ENCODE measurements at places on chromosomes 7 and 10.

DNA sequence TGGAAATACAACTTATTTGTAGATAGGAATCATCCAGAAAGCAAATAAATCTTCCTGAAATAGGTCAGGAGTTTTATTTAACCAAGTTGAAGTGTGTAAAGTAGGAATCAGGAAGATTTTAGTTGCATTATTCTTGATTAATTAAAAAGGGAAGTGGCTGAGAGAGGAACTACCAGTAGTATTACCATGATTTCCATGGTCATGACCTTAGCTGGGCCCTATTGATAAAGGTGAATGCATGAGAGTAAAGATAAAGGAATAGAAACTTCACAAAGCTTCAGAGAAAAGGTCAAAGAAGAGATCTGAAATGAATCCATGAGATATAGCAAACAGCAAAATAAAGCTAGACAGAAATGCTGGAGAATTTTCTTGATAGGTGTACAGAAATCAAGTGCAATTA is 46.2 kb upstream of the DLX6 start:
- no peak for DNase-seq

GRCh38 chr10:87642988-87643387 is 16.7 kb upstream of the PAPSS2 start:
- DNase-seq = no peak

DNA sequence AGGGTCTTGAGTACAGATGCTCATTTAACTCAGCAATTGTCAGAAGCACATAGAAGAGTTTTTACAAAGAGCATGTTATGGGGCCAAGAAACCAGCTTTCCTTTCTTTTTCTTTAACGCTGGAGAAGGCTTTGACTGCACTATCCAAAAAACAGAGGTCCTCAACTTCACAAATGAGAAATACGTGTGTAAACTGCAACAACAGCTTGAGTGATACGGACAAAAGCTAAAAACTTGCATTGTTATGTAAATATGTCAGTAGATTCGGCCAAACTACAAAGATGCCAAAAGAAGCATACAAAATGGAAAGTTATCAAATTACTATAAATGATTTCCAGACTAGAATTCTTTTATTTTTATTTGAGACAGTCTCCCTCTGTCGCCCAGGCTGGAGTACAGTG is 62.4 kb upstream of the C10orf90 start:
- DNase-seq = no peak

GRCh38 chr7:143516981-143517380 is 39.3 kb downstream of the TAS2R41 start:
- DNase-seq = no peak

GRCh38 chr10:77715088-77715487 is 77.5 kb upstream of the KCNMA1 start:
- no peak for DNase-seq

GRCh38 chr10:76879116-76879913 is 758.3 kb downstream of the KCNMA1 start:
- DNase-seq = no peak

DNA sequence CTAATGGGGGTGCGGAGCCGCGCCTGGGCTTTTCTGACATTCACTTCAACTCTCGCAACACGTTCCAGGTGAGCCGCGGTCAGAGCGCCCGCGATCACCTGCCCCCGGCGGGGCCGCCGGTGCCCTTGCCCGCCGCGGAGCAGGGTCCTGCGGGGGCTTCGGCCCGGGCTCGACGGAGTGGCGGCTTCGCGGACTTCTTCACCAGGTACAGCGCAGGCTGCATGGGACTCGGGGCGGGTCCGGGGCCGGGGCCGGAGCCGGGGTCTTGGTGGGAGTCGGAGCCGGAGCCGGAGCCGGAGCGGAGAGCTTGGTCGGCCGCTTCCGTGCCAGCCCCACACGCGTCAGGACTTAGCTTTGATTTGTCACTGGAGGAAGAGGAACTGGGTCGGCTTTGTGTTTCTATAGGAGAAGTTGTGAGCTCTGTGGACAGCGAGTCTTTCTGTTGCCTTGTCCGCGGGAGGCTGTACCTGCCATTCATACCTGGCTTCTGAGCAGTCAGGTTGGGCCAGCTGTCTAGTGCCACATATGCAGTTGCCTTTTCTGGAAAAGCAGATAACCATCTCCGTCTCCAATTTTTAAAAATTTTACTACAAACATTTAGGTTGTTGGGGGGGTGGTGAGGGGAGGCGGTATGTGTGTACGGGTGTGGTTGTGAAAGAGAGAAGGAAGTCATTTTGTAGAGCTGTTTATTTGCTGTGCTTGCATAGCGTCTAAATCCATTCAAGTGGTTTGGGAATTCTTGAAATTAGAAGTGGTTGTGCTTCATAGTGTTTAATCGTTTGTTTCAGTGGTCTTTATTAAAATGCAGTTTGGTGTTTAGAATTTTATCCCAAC is 1.3 kb downstream of the TBC1D12 start:
- DNase-seq = peak; percentile 1

DNA sequence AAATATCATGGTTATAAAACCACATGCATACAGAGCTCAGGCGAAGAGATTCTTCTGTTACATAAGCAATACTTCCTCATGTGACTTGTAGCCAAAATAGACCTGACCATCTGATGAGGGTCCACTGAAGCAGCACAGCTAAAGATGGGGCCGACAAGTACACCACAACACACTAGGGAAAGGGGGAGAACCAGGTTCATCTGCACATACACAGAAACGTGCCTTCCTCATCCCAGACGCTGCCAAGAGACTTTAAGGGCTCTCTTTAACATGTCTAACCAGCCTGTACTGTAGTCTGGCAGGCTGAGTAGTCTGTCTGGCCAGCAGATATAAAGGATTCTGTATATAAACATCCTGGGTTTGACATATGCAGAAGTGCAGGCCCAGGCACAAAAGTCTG is 30.3 kb downstream of the ERCC6 start:
- DNase-seq = no peak

DNA sequence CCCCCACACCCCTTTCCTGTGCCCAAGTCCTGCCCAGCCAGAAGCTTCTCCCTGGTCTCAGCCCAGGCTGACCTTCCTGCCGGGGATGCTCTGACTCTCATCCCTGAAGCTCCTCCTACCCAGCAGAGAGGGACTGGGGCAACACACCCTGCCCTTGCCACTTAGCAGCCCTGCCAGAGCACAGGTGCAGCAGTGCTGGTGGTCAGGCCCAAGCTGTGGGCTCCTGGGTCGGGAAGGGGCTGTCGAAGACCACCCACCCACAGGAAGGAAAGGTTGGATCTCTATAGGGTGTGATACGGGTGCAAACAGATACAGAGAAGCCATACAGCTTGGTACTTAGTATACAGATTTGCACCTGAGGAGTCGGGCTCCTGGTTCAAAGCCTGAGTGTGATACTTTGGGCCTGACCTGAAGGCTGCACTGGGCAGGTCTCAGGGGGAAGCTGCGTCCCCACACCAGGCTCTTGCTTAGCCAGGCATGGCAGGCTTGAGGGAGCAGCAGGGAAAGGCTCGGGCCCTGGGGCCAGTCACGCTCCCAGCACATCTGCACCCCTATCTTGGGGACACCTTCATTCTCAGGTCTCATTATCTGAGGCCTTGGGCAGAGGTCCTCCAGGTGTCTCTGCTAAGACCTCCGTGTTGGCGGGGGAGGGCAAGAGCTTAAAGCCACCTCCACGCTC is 47.3 kb downstream of the TCERG1L start:
- DNase-seq = no peak

GRCh38 chr10:124912101-124912886 is 29.6 kb upstream of the ZRANB1 start:
- no peak for DNase-seq
